Stimulated activated CD4-positive, alpha-beta T cell treated with anti-CD3 and anti-CD28 coated beads, Interleukin-2, amount 100 ng/mL, for 24 hours (primary cell): ENCODE measurements at places on chromosomes 16 and 17.

DNA sequence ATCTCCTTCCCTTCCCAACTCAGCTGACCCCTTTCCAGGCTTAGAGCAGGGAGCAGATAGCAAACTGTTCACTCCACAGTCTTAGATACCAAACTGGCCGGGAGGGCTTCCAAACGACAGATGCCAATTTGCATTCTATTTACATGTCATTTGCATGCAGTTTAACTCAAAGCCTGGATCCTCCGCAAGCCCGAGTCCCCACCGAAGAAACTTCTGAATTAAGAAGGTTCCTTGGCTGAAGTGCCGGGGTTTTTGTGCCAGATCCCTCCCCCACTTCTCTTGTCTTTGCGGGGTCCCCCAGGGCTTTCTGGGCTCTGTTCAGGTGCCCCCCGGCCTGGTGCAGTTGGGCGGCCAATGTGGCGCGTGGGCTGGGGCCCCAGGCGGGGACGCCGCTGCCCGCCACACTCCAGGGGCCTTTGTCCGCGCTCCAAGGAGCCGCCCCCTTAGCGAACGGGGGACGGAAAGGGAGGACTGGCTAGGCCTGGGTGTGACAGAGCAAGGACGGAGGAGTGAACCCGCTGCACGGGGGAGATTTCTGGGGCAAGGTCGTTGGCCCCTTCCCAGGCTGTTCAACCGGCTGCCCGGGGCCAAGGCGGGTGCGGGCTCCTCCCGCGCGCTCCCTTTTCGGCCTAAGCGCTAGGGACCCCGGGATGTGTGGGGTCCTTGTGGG lies 1.2 kb downstream of the GPRC5B start:
- DNase-seq: no peak

DNA sequence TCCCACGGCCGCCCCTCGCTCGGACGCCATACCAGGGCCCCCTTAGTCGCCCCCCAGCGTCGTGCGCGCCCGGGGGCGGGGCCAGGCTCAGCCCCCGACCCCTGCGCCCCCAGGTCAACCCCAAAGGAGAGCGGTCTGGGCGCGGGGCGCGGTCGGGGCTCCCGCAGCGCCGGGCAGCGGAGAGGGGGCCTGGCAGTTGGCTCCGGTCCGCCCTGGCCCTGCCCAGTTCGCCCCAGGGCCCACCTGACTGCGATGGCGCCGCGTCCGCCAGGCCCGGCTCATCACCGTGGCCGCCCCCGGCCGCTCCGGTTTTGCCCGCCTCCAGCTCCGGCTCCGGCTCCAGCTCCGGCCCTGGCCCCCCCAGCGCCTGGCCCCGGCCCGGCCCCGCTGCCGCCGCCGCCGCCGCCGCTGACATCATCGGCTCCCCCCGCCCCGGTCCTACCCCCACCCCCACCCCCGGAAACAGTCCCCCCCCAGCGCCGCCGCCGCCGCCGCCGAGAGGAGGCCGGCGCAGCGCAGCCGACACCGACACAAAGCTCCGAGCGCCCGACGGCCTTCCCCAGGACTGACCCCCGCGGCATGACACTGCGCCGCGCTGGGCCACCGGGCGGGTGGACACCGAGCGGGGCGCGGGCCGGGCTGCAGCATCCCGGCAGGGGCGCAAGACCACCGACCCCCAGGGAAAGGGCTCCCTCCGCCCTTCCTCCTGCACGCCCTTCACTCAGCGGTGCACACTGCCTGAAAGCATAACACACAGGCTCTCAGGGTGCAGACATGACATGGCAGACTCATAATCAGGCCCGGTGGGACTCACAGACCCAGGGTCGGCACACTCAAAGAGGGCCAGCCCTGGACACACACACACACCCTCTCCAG lies at the start of gene ZBTB4:
Gene ZBTB4 (minus strand): TSS at position 419 of the 876 bp plus-strand sequence. CDS start 12,830 bp downstream, outside the sequence.
- peak; percentile 64 for DNase-seq

DNA sequence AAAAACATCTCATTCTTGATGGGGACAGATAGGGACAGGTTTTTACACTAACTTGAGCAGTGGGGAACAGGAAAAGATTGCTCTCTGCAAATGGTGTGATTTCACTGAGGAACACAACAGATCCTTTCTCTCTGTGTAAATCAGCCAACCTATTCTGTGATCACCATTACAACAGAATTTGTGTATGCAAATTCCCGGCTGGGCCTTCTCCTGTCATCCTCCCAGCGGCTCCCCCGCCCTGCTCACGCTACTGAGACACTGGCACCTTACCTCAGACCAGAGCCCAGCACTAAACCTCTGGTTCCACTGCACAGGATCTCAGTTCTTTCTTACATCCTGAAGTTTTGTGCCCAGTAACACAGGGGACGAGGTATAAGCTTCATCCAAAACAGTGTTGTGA lies 97.0 kb upstream of the FA2H start:
- no peak for DNase-seq

DNA sequence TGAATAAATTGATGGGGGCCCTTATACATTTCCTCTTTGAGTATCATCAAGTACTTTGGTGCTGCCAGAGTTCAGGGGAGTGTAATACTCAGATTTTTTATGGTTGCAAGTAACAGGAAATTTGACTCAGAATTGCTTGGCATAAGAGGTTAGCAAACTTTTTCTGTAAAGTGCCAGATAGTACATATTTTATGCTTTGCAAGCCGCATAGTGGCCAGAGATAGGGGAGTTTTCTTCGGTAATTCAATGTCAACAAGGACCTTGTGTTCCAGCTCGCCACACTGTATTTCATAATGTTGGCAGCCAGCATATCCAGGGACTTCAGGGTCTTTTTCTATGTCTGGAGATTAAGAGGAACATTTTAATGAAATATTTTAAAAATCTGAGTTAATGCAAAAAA lies 51.0 kb upstream of the MARCHF10 start:
- no peak for DNase-seq

GRCh38 chr16:80809366-80809765 lies 5.0 kb upstream of the CDYL2 start:
- DNase-seq: no peak

DNA sequence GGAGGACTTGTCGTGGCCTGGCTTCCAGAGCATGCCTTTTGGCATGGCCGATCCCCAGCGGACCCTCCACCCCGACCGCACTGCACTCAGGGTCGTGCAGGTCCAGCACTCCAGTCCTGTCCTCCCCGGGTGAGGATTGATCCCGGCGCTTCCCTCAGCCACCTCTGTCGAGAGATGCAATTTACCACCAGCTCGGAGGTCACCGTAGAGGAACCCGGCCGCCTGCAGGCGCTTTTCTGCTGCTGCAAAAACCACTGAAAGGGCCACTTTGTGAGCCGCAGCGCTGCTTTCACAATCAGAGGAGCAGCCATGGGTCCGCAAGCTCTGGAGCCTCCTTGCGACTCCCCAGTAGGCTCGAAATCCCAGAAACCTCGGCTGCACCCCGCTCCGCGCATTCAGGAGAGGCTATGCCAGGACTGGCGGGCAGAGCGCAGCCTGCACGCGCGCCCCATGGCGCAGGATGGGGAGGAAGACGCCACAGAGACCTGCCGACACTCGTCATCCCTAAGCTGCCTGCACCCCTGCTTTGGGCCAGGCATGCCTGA lies 134.2 kb downstream of the HS3ST2 start:
- DNase-seq: peak; percentile 1

- no peak for DNase-seq
These were observed 45.1 kb upstream of the SSTR5 start for GRCh38 chr16:1027501-1027815.

GRCh38 chr17:55057184-55057583 lies 88.6 kb downstream of the STXBP4 start:
- DNase-seq: no peak

DNA sequence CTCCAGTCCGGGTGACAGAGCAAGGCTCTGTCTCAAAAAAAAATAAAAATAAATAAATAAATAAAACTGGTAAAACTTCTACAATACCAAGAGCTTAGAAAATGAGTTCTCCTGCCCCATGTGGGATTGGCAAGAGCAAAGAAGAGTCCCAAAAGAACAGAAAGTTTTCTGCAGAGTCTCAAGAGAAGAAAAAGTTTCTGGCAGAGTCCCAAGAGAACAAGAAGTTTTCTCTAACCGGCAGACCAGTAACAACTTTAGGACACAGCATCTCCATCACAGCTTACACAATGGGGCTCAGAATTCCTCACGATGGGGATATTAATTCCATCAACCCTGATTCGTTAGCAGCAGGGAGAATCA lies 1.1 kb downstream of the SLC39A11 start:
- DNase-seq: no peak

GRCh38 chr16:85394456-85395206 lies 218.5 kb upstream of the GSE1 start:
- no peak for DNase-seq

GRCh38 chr17:81428121-81428515 lies 32.9 kb downstream of the BAHCC1 start:
- no peak for DNase-seq

DNA sequence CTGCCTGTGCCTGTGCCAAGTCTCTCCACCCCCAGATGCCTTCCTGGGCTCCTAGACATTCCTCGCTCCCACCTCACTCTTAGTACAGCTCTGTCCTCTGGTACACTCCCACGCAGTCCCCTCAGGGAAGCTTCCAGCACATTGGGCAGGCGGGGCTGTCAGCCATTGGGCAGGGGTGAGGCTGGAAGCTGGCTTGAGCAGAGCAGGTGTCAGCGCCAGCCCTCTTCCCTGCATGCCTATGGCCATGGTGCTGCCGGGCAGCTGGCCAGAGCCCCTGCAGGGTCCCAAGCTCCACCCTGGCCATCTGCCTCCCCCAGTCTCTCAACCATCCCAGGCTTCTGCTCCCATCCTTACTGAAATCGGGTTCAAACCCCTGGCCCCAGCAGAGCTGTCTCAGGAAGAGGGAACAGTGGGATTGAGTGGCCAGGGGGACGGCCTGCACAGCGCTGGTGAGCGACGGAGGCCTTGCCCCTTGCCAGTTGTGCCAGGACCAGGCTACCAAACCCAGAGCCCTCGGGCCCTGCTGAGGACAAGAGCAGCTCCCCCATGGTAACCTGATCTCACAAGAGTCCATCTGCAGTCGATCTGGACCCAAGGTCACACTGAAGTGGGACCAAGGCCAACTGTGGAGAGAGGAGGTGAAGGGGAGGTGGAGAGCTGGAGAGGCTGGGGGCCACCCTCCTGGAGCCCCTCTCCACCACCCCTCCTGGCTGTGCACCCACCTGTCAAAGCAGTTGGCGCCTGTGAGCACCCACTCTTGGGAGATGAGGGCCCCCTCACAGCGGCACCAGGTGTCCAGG lies 2.4 kb upstream of the B9D1 start:
- no peak for DNase-seq

- peak; percentile 82 for DNase-seq
These were observed 8.2 kb downstream of the SYNGR2 start for GRCh38 chr17:78176548-78177025.

DNA sequence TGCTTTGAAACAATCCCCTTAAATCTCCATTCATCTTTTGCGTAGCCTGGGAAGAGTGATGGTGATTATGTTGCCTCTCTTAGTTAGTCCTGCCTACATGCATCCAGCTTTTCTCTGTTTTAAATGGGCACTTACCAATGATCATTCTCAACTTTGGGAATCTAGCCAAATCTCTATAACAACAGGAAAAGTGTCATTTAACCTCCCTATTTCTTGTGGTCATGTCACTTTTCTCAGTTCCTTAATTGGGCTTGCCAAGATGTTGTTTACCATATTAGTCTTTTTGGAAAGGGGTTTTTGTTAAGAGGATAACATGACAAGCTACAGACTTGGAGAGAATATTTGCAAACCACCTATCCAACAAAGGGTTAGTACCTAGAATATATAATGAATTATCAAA lies 15.6 kb upstream of the CLEC10A start:
- DNase-seq: no peak

DNA sequence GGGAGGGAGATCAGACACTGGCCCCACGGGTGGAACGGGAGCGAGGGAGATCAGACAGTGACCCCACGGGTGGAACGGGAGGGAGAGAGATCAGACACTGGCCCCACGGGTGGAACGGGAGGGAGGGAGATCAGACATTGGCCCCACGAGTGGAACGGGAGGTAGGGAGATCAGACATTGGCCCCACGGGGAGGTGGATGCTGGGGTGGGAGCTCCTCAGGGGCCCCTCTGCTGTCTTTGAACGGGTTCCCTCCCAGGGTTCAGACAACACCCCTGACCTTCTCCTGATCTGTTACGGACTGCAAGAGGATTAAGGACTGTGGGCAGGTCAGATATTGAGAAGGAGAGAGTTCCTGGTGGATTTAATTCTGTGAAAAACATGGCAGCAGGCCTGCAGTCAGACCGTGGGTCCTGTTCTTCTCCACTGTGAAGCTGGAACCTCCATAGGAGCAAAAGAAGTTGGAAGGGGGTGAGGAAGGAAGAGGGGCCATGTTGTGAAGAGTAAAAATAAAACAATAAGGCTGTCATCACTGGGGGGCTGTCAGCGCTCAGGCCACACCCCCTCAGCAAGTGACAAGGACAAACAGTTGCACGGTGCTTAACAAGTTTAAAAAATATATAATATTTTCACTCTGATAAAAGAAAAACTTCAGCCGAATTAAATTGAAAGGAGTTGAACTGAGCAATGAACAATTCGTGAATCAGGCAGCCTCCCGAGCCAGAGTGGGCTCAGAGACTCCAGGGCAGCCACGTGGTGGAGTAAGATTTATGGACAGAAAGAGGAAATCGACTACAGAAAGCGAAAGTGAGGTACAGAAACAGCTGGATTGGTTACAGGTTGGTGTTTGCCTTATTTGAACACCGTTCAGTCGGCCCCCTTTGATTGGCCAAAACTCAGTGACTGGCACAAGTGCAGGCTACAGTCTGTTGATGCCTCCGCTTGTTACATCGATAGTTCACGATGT lies 348.7 kb upstream of the TNRC6C start:
- DNase-seq: peak; percentile 55

DNA sequence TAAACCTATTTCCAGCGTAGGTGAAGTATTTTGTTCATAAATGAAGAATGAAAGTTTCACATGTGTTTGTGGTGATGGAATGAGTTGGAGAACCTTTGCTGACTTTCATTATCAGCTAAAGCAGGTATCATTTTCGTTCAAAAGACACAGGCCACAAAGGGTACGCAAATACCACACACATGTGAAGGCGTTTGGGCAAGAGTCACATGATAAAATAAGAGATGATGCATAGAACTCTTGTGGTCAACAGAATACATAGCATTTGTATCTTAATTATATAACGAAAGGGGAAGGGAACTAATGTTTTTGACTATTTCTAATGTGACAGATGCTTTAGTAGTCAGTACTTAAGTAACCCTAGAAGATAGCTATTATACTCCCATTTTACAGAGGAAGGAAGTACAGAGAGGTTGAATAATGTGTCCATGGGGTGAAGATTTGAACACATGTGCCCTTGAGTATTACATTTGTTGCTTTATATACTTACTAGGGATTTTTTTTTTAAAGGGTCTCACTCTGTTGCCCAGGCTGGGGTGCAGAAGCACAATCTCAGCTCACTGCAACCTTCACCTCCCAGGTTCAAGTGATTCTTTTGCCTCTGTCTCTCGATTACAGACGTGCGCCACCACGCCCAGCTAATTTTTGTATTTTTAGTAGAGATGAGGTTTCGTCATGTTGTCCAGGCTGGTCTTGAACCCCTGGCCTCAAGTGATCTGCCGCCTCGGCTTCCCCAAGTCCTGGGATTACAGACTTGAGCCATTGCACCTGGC lies 4.8 kb downstream of the RPA1 start:
- peak; percentile 41 for DNase-seq

GRCh38 chr16:90026135-90026534 lies 6.9 kb upstream of the DBNDD1 start:
- no peak for DNase-seq
